Activated effector memory CD4-positive, alpha-beta T cell treated with anti-CD3 and anti-CD28 coated beads, Interleukin-2, amount 50 U/mL, for 16 hours (primary cell): ENCODE measurements at places on chromosomes 12 and 14.

DNA sequence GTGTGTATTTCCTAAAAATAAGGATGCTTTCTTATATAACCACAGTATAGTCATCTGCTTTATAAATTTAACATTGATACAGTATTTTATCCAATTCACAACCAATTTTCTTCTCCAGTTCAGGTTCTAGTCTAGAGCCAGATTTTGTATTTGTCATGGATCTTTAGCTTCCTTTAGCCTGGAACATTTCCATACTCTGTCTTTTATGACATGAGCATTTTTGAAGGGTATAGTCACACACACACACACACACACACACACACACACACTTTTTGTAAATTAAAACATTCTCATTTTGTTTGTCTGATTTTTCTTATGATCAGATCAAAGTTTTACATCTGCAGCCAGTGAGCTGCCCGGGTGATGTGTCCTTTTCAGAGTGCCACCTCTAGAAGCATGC lies 25.4 kb downstream of the CGRRF1 start:
- DNase-seq = no peak

- DNase-seq = no peak
Observed at GRCh38 chr14:100791348-100791735, 34.6 kb upstream of the MEG3 start.

GRCh38 chr12:117125767-117126166 lies 26.6 kb upstream of the TESC start:
- DNase-seq = no peak

DNA sequence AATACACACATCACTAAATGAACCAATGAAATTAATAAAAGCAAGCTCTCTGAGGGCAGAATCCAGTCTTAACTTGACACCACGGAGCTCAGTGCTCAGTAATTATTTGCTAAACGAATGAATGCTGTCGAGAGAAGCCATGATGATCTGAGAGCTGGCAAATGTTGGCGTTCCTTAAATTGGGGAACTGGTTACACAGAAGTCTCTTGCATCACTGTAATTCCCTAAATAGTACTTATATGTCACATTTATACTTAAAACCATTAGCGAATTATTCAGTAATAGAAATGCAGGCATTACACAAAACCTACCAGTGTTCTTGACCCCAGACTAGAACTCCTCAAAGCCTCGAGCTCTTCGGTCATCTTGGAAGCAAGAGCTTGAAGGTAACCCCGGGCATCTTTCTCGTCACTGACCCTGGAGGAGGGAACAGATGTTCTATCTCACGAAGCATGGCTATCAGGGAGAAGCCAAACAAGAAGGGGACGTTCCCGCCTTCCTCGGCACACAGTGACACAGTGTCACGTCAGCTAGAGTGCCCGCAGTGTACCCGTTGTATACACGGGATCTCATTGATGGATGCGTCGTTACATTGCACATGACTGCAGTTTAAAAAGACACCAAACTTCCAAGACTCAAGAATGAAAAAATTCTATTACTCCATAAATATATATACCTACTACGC lies 43.6 kb downstream of the AMN start:
- no peak for DNase-seq

DNA sequence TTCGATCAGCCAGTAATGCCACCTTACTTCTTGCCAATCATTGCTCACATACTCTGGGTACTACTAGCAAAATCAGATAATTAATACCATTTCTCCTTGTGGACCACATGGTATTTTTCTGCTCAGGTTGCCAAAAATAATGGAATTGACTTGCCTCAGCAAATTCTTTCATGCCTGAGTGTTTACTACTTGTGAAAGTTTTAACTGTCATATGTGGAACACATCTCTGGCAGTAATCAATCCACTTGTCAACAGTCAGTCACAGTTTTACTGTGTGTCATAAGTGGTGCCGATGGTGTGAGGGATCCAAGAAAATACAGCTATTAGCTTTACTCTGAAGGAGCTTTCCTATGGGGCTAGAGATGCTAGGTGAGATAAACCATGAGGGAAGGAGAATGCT lies 55.3 kb upstream of the ATF1 start:
- no peak for DNase-seq

GRCh38 chr14:41875116-41875515 lies 268.4 kb downstream of the LRFN5 start:
- DNase-seq = no peak

DNA sequence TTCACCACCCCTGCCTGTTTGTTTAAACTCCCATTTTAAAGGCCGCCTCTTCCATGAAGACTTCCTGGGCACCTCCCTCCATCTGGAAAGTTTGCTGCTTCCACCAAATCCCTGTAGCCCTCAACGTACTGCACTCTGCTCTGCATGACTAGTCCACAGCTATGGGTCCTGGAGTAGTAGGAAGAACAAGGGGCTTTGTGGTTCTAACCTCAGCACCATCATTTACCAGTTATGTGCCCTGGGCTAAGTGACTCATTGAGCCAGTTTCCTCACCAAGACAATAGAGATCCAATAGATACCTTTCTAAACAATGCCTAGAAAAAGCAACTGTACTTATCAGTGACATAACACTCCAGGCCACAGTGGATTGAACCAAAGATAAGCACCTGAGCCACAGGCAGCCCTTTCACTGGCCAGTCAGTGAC lies 8.5 kb upstream of the LTBP2 start:
- no peak for DNase-seq

GRCh38 chr12:93427779-93428564 lies 13.8 kb downstream of the UBE2N start:
- DNase-seq = no peak

DNA sequence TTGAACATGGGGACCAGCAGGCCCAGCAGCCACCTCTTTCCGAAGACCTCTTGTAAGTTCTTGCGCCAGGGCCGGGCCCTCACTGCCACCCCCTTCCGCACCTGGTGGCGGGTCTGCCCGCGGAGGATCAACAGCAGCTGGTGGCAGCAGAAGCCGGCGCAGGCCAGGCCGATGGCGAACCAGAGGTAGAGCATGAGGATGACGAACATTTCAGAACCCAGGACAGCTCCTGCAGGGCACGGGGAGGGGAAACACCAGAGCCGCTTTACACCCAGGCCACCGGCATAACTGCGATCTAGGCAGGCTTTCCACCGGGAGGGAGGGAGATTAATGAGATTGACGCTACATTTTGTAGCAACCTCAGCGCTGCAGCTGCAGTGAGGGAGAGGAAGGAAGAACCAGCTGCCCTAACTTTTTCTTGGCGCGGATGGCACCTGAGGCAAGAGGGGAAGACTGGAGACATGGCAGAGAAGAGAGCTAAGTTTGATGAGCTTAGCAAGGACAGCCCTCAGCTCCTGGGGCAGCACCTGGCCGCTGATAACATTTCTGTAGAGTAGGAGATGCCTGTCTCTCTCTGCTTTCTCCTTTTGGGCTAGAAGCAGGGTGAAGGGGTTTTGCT lies 7.8 kb downstream of the ZDHHC22 start:
- DNase-seq = peak; percentile 79

DNA sequence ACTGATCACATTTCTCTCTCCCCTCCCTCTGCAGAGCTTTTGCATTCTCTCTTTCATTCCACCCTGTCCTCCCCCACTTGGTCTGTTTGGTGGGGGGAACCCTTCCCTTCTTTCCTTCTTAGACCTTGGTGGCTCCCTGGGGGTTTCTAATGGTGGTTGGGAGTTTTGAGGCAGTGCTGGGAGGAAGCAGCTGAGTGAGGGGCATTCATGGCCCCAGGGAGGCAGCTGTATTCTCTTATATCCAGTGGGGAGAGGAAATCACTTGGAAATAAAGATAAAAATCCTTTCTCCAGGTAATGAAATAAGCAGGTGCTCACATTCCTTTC lies 13.3 kb downstream of the NGDN start:
- no peak for DNase-seq

DNA sequence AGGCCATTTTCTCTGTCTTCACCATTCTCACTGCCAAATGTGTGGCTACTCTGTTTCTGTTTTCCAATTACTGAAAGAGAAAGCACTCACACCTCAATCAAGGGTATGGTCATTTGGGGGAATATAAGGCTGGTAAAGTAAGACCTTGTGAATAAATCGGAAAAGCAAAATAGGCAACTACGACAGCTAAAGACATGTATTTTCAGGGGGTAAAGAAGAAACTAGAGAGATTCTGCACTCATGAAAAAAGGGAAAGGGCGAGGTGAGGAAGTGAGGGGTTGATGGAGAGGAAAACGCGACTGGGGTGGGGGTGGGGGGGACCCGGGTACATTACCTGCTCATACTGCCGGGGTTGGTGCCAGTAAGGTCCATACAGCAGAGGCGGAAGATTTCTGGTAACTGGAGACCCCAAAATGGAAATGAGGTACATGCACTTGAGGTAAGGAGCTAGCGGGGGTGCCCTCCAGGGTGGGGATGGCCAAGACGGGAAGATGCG lies 19.3 kb downstream of the CHD8 start:
- DNase-seq = no peak

DNA sequence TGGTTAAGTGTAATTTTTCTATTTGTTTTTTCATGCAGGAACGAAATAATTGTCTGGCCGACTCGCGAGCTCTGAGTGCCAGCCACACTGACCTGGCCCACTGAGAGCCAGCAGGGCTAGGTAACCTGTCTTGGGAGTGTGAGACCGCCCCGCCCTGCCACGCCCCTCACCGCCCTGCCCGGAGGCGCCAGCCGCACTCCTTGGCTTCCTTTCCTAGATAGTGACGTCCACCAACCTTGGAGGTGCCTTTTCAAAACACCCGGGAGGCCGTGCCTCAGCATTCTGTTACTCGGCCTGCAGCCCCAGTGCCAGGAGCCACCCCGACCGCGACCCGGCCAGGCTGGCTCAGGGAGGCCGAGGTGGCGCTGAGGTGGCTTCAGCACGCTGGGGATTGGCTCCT lies 21.7 kb downstream of the XRCC3 start:
- no peak for DNase-seq

DNA sequence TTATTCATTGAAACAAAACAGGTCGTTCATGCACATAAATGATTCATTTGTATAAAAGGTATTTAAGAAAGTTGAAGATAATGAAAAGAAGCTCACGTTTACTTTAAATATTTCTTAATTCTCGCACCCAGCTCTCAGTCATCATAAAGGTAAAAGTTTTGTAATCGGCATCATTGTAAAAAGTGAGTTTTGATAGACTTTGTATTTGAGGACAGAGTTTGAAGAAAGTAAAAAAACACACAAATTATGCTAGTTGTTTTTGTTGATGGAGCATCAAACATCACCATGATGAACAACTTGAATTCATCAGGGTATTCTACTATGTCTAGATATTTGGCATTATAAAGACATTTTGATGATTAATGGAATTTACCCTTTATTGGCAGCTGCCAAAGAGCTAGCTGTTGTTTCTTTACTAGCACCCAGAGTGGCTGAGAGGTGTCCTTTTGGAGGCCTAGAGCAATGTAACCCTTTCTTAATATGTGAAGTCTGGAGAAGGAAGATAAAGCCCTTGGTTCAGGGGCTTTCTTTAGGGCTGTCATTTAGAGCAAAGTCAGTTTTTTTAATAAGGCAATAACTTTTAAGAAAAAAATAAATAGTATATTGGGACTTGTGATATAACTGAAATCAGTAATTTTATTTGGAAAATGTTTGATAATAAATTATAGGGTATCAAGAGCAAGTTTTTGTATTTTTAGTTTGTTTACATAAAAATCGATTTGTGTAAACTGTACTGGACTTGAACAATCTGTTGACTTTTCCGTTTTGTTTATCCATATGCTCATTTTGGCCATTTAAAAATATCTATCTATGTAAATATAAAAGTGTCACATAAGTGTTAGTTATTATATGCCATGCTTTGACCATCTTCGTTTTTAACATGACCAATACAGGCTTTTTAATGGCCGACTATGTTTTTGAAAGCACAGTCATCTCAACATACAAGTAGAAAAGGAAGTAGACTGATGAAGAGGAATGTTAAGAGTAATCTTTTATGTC lies 7.4 kb downstream of the GLRX5 start:
- no peak for DNase-seq

DNA sequence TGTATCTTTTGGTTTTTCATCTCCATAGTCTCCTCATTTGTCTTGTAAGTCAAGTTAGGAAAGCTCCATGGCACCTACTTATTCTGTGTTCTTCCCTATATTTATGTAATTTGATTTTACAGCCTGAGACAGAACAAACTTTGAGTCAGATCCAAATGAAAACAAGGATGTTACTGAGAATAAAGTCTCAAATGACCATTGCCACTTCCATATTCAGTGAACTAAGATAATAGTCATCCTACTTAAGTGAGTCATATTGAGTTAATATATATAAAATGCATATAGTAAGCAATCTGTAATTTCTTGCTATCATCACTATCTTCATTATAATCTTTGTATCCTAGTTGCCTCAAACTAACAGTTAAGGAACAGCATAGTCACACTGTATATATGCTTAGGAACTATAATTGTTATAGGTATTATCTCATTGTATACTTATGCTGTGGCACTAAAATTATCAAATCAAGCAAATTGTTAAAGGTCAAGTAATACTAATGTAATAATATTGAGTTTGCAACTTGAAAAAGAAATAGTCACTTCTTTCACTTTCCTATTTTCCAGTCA lies 30.8 kb downstream of the TMTC3 start:
- no peak for DNase-seq

DNA sequence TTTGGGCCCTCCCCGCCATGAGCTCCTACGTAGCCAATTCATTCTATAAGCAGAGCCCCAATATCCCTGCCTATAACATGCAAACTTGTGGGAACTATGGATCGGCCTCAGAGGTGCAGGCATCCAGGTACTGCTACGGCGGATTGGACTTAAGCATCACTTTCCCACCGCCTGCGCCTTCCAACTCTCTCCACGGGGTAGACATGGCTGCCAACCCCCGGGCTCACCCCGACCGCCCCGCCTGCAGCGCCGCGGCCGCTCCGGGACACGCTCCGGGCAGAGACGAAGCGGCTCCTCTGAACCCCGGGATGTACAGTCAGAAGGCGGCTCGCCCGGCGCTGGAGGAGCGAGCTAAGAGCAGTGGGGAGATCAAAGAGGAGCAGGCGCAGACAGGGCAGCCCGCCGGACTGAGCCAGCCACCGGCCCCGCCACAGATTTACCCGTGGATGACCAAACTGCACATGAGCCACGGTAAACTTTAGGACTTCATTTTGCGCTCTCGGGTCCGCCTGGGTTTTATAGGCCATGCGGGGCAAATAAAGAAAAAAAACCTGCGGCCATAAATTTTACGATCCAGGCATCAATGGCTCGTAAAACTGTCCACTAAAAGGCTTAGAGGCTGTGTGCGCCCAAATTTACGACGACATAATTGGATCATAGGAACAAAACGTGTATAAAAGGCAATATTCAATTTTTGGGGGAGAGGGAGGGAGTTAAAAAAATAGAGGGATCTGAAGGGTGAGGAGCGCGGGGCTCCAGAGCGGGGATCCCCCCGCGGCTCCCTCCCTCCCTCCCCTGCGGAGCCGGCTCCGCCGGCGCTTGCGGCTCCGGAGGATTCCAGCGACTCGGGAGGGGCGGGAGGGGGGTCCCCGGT lies 493 bp downstream of the HOXC5 start:
- no peak for DNase-seq

GRCh38 chr14:92986254-92987147 lies 63.6 kb downstream of the CHGA start:
- no peak for DNase-seq

GRCh38 chr14:45104561-45104960 lies 20.6 kb downstream of the PRPF39 start:
- no peak for DNase-seq
